Glomerular endothelial cell (primary cell): ENCODE measurements at places on chromosomes 4 and X.

DNA sequence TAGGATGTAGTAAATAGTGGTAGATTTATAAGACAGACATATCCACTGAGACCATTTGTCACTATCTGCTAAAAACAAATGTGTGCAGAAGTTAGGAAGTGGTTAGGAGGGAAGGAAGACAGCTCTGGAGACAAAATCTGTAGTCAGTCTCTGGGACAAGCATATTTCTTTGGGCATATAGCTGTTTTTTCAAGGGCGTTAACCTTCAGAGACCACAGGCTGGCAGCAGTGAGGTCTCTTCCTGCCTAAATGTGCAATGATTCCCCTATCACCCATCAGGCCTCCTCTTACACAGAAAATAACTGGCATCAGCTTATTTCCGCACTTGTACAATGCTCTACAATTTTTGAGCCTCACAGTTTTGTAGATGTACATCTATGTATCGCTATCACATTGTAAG lies 6.5 kb downstream of the TMEM150C start:
- no peak for DNase-seq

- no peak for DNase-seq
Observed at GRCh38 chr4:95591278-95591677, 42.5 kb upstream of the UNC5C start.

DNA sequence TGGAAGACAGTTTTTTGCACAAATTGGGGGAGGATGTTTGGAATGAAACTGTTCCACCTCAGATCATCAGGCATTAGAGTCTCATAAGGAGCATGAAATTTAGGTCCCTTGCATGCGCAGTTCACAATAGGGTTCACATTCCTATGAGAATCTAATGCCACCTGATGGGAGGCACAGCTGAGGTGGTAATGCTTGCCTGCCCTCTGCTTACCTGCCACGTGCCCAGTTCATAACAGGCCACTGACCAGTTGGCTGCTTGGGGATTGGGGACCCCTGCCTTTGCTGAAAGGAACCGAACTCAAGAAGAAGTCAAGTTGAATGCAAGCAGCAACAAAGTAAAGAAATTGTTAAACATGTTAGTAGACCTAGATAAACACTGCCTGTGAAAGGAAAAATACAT lies 4.6 kb upstream of the HSPA4L start:
- no peak for DNase-seq

DNA sequence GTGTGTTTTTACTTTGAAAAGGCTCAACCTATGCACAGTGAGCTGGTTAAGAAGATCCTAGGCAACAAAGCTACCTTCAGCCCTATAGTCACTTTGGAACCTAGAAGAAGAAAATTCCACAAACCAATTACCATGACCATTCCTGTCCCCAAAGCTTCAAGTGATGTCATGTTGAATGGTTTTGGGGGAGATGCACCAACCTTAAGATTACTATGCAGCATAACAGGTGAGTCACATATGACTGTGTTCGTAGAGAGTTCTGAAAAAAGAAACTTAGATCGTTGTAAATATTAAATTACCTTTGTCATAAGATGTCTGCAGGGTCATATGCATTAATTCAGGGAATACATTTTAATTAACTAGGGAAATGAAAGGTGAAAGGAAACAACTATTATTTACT lies 287.1 kb downstream of the ANK2 start:
- DNase-seq = no peak

DNA sequence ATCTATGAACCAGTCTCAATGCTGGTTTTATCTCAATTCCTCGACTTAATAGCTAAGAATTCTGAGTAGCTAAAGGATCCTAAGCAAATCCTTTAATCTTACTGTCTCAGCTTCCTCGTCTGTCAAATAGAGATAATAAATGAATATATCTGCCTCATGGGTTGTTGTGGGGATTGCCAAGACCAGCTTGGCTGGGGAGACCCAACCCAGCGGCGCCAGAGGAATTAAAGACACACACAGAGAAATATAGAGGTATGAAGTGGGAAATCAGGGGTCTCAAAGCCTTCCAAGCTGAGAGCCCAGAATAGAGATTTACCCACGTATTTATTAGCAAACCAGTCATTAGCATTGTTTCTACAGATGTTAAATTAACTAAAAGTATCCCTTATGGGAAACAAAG lies 41.9 kb downstream of the SLC34A2 start:
- no peak for DNase-seq

DNA sequence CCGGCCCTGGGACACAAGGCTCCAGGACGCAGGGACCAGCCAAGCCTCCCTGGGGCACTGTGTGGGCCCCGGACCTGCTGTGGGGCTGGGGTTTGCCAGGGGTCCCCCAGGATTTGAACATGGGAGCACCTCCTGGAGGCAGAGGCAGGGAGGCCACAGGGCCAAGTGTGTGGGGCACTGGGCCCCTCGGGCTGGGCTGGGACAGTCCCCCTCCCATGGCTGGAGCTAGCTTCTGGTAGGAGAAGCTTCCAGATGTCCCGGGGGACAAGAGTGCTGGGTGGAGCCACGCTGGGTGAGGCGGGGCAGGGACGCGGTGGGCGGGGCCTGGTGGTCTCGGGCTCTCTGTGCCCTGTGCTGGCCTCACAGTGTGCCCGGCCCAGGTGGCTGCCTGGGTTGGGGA lies 18.6 kb downstream of the FGFRL1 start:
- no peak for DNase-seq
